ENCODE measurements at places on chromosomes 6 and 20.

- DNase-seq, result no peak
Observed at GRCh38 chr6:46994933-46995332, 47.2 kb downstream of the ADGRF1 start.

- DNase-seq, result no peak
Observed at GRCh38 chr6:124066946-124067552, 263.4 kb downstream of the NKAIN2 start.

DNA sequence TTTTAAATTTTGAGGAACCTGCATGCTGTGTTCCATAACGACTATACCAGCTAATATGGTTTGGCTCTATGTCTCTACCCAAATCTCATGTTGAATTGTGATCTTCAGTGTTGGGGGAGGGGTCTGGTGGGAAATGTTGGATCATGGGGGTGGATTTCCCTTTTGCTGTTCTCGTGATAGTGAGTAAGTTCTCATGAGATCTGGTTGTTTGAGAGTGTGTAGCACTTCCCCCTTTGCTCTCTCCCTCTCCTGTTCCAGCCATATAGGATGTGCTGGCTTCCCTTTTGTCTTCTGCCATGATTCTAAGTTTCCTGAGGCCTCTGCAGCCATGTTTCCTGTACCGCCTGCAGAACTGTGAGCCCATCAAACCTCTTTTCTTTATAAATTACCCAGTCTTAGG is 61.8 kb upstream of the NEDD9 start:
- peak; percentile 36 for DNase-seq

- no peak for DNase-seq
Observed at GRCh38 chr6:35061102-35061615, 80.0 kb downstream of the TCP11 start.

GRCh38 chr20:6663104-6663503 is 104.4 kb upstream of the BMP2 start:
- DNase-seq, result no peak

- DNase-seq, result no peak
Observed at GRCh38 chr6:156795825-156796224, 18.6 kb downstream of the ARID1B start.

GRCh38 chr6:7207720-7208119 is 100.0 kb downstream of the RREB1 start:
- no peak for DNase-seq

GRCh38 chr6:56346958-56347357 is 99.6 kb upstream of the COL21A1 start:
- DNase-seq, result no peak

DNA sequence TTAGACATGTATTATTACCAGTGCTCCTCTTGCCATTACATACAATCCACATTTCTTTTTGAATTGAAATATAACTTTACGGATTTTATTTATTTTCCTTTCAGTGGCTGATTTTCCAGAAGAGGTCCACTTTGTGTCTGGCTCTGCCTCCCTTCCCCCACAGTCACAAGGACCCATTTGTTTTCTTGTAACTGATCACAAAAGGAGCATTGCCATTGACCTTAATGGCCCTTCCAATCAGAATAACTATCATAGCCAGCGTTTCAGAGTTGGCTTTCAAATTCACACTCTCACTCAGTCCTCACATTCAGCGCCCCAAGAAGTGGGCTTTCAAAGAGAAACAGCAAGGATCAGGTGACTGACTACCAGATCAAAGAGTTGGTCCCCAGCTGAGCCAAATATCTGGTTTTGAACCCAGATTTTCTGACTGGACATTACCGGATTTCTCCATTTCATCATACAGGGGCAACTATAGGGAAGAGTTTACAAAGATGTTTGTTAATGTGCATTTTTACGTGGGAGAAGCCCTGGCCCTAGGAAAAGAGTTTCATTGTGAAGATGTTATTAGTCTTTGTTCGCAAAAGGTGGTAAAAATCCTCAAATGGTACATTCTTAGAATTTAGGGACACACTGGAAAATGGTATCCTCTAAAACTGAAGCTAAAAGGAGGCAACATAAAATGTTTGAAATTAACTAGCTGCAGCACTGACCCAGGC is 2.0 kb upstream of the SLC22A23 start:
- no peak for DNase-seq

DNA sequence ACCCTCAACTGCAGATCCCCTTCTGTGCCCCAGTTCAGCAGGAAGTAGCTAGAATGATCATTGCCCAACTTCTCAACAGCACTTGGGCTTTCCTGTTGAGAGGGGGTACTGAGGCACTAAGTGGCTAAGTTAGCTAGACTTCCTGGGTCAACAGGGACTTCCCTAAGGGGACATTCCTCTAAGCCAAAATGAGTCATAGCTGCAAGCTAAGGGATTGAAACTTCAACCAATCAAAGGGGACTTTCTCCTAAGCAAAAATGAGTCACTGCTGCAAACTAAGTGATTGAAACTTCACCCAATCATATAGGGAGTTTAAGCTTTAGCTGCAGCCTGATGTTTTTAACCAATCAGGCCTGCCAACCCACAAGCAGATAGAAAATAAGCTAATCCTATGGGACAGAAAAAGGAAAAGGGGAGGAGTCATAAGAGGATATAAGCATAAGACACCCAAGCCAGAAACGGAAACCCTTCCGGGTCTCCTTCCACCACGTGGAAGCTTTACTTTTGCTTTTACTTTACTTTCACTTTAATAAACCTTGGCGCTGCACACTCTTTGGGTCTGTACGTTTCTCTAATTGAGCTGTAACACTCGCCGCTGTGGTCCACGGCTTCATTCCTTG is 659.0 kb upstream of the HS3ST5 start:
- DNase-seq, result no peak

- DNase-seq, result no peak
Observed at GRCh38 chr20:49400904-49401303, 81.6 kb downstream of the KCNB1 start.

- DNase-seq, result no peak
Observed at GRCh38 chr6:41583565-41583964, 37.4 kb downstream of the FOXP4 start.

GRCh38 chr20:43322851-43323250 is 133.1 kb upstream of the PTPRT start:
- DNase-seq, result no peak

- DNase-seq, result no peak
Observed at GRCh38 chr6:73798592-73798991, 102.6 kb downstream of the CD109 start.

GRCh38 chr6:79536585-79536953 is 661 bp downstream of the LCA5 start:
- no peak for DNase-seq
